ENCODE measurements at places on chromosomes 2 and 18.

- DNase-seq: no peak
Measured at GRCh38 chr18:25457601-25458000, 105.6 kb upstream of the ZNF521 start.

- DNase-seq: no peak
Measured at GRCh38 chr2:217006217-217006616, 146.4 kb upstream of the TNP1 start.

- no peak for DNase-seq
Measured at GRCh38 chr2:234724850-234725249, 227.0 kb upstream of the SH3BP4 start.

- no peak for DNase-seq
Measured at GRCh38 chr2:38526195-38526594, 76.5 kb downstream of the HNRNPLL start.

- DNase-seq: no peak
Measured at GRCh38 chr2:73134471-73134870, 21.7 kb upstream of the RAB11FIP5 start.

DNA sequence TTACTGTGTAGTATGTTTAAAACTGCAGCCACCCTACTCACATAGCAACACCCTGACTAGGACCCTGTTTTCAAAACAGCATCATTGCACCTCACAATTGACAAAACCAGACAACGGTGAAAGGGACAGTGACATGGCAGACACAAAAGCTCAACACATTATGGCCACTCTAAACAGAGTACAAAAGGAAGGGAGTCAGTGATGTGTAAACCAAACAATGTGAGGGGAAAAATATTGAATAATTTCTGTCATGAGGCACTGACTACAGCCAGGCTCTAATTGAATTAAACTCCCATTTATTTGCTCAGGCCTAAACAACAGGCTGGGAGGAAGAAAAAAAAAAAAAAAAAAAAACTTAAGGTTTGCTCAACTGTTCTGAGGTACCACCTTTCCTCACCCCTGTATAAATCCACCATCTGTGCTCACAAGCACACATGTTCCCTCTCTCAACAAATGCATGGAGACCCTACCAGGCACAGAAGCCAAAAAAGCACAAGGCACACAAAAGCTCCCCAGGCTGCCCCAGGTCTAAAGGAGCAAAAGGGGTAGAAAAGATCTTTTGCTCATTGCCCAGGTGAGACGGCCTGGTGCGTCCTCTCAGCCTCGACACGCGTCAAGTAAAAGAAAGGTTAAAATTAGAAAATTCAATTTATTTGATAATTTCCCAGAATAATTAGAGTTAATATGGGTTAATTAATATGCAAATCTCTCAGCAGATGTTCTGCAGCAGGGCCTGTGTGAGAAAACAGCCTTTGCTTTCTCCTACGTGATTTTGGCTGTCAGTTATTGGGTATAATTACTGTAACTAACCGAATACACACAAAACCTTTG, 80.9 kb downstream of the ZEB2 start:
- DNase-seq: no peak

GRCh38 chr2:156704132-156704531, 268.0 kb downstream of the GPD2 start:
- DNase-seq: no peak

DNA sequence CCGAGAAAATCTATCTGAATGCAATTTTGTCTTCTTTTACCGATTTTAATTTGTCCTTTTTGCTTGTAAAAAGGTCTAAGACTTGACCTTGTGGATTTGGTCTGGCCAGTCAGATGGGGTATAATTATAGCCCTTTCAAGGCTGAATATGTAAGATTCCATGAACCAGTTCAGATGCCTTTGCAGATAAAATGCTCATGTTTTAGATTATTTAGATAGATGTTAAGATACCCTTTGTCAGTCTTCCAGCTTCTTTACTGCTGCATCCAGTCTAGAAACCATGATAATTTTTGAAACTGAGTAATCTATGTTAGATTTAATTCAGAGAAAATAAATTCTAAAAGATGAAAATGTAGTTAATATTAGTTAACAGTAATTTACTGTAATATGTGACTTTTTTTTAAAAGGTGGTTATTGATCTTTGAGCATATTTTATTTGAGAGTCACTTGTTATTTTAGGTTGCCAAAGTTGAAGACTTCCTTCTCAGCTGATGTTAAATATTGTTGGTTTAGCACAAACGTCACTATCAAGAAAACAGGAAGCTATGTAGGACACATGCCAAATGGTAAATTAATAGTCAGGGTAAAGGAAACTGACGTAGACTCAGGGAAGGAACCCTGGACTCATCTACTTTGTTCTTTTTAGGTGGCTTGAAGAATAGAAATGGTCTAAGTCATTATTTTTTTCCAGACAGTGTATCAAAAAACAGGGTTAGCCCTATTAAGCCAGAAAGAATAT, 29.8 kb downstream of the BABAM2 start:
- no peak for DNase-seq

- no peak for DNase-seq
Measured at GRCh38 chr2:191682126-191682525, 4.2 kb downstream of the NABP1 start.

- no peak for DNase-seq
Measured at GRCh38 chr18:25518716-25519053, 166.7 kb upstream of the ZNF521 start.

GRCh38 chr2:219073413-219074129, 12.8 kb upstream of the IHH start:
- peak; percentile 14 for DNase-seq

Measured in non-pigmented ciliary epithelial cell (primary cell).